ENCODE measurements at places on chromosomes 2 and 18.

DNA sequence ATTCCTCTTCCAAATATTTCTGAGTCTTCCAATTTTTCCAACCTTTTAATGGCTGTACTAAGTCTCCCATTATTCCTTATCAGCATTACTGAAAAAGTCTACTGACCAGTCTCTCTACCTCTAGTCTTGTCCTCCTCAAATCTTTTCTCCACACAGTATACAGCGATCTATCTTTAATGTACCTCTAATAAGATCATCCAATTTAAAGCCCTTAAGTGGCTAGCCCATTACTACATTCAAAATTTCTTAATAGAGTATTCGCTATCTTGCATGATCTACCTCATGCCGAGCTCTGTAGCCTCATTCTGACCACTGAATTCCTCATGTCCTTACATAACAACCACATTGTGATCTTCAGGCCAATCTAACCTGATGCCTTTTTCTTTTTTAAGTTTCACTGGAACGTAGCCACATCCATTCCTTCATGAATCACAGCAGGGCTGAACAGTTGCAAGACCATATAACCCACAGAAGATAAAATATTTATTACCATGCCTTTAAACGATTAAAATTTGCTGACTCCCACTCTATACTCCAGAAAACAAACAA lies 57.9 kb downstream of the SLC66A3 start:
- no peak for DNase-seq

DNA sequence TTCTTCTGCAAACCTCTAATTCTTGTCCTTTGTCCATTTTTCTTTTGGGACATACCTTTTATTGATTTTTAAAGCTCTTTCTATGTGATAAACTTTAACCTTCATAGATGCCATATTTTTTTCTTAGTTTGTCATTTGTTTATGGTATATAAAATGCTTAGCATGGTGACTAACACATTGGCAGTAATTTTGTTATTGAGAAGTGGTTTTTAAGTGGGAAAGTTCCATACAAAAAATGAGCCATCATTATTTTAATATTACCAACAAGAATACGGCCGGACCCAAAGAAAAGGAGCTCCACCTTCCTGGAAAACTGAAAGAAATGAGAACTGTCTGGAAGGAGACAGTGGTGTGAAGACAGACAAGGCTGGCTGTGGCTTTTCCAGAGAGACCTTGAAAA lies 270.1 kb upstream of the SIX2 start:
- no peak for DNase-seq

GRCh38 chr2:145777914-145778313 lies 1258.0 kb upstream of the ZEB2 start:
- no peak for DNase-seq

DNA sequence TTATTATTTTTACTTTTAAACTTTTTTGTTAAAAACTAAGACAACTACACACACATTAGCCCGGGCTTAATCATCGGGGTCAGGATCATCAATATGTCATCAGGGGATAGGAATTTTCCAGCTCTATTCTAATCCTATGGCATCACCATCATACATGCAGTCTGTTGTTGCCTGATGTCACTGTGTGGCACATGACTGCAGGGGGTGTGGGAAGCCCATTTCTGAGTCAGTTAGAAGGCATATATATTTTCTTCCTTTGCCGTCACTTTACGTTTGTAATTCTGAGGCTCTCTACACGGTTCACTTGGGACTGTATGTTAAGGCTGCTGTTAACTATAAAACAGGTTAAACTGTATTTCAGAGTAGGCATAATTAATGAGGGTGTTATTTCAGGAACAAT lies 144.4 kb upstream of the ITGA6 start:
- no peak for DNase-seq

DNA sequence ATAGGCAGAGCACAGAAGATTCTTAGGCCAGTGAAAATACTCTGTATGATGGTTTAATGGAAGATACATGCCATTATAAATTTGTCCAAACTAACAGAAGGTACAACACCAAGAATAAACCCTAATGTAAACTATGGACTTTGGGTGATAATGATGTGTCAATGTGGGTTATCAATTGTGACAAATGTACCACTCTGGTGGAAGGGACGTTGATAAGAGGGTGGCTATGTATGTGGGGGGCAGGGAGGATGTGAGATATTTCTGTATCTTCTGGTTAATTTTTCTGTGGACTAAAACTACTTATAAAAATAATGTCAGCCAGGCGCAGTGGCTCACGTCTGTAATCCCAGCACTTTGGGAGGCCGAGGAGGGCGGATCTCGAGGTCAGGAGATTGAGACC lies 86.2 kb downstream of the HNRNPLL start:
- DNase-seq = no peak

DNA sequence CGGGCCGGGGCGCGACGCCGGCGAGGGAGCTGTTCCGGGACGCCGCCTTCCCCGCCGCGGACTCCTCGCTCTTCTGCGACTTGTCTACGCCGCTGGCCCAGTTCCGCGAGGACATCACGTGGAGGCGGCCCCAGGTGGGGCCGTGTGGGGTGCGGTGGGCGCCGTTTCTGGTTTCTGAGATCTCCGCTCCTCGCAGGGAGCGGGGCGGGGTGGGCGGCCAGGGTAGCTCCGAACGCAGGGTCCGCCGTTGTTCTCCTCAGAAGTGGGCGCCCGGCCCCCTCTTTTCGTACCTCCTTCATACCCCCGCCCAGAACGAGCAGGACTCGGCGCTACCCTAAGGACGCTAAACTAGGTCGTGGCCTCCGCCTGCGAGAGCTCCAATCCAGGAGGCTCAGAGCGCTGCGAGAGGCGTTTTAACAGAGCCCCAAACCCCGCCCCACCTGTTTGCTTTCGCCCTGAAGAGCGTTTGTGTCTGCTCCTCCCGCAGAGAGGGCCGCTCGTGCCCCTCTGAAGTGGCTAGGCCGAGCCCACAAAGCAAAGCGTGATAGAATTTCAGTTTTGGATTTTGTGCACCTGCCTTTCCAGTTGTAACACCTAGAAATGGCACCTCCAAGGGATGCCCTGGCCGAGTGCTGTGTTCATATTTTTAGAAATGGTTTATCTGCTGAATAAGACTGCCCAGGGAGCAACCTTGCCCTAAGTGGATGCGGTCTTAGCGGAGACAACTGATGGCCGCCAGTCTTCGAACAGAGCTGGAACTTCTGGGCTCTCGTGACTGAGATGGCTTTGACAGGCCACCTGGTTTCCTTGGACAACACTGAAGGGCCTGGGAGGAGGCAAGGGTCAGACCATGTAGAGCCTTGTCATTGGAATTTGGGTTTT lies 626 bp downstream of the CAPN10 start:
- peak; percentile 46 for DNase-seq

GRCh38 chr2:223050188-223050587 lies 1.8 kb upstream of the KCNE4 start:
- DNase-seq = no peak

GRCh38 chr2:169667583-169667982 lies 26.6 kb downstream of the CFAP210 start:
- peak; percentile 15 for DNase-seq

GRCh38 chr18:74196220-74197119 lies 48.1 kb downstream of the TIMM21 start:
- DNase-seq = peak; percentile 67

DNA sequence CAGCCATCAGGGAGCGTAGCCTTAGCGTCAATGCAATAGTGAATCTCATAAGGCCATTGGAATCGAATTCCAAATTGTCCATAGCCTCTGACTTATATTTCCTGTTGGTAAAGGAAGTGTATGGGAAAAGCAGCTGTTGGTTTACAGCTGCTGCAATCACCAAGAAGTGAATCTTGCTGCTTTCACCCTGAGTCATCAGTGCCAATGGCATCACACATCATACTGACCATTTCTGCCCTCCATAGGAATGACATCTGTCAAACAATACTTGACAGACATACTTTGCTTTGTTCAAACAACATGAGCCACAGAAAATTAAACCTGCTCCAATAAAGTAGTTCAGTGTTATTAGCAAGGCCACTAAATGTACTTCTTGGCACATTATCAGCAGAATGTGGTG lies 111.2 kb upstream of the KLHL29 start:
- DNase-seq = no peak

GRCh38 chr2:19835781-19836281 lies 66.0 kb downstream of the TTC32 start:
- no peak for DNase-seq

GRCh38 chr2:67137699-67138098 lies 259.4 kb upstream of the ETAA1 start:
- no peak for DNase-seq

GRCh38 chr18:41587976-41588375 lies 367.1 kb upstream of the PIK3C3 start:
- DNase-seq = no peak

- DNase-seq = no peak
These were observed 46.7 kb upstream of the HS6ST1 start for GRCh38 chr2:128365217-128365905.

DNA sequence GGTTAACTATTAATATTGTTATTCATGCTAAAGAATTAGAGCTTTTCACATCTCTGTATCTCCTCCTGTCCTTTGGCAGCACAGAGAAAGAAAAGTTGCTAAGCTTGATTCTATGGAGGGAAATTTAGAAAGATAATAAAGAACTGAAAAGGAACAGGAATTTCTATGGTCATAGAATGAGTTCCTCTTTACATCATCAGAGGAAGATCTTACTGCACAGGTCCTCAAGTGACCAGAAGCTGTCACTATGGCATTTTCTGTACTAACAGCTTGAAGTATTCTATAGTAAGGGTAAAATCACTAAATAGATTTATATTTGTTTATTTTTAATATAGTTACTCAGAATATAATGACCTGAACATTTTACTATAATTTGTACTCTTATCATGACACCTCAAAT lies 6.0 kb upstream of the PRKD3 start:
- no peak for DNase-seq

GRCh38 chr2:1767939-1768691 lies 23.8 kb upstream of the PXDN start:
- DNase-seq = no peak

DNA sequence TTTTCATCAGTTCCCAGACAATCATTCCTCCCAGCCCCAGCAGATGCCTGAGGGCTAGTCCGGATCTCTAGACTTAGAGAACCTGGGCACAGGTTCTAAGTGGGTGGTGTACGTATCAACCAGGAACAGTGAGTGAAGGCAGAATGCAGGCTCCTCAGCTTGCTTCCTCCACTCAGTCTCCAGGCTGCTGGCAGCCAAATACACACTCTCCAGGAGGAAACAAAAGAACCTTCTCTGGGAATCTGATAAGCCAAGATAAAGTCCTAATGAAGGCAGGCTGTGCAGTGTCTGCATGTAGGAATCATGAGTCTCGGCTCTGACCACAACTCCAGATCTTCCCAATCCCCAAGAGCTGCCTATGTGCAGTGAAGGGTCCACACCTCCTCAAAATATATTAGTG lies 245.7 kb downstream of the SP3 start:
- no peak for DNase-seq

- DNase-seq = no peak
These were observed 38.0 kb downstream of the CYP1B1 start for GRCh38 chr2:38037757-38038621.

GRCh38 chr2:120360307-120360855 lies 14.4 kb downstream of the INHBB start:
- no peak for DNase-seq

DNA sequence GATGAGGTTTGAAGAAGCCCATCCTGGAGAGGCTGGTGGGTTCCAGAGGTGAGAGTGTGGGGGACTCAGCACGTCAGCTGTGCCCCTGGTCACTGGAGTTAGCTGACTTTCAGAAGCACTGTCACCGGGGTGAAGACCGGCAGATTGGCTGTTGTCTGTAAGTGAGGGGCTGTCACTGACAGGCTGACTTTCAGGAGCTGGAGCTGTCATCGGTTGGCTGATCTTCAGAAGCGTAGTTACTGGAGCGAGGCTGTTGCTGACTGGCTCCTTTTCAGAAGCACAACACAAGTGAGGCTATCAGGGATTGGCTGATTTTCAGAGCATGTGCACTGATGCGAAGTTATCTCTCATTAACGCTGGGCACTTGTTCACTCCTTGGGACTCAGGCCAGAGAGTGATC lies 738.4 kb upstream of the ID2 start:
- no peak for DNase-seq

GRCh38 chr18:10470429-10470828 lies 16.0 kb downstream of the APCDD1 start:
- no peak for DNase-seq

- no peak for DNase-seq
These were observed 17.5 kb downstream of the PECR start for GRCh38 chr2:216064014-216064630.

DNA sequence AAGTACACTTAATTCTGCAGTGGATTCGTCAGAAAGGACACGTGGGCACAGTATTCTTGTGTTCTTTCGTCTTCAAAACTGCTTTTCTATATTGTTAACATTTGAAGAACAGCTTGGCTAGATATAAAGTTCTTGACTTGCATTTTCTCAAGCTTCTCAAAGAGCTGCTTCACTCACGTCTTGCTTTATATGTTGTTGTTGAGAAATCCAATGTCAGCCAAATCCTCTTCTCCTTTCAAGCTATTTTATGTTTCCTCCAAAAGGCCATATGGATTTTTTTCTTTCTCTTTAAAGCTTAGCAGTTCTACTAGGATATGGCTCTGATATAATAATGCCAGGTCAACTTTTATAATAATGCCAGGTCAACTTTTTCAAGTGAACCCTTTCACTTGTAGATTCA lies 65.5 kb upstream of the CYP1B1 start:
- DNase-seq = no peak

DNA sequence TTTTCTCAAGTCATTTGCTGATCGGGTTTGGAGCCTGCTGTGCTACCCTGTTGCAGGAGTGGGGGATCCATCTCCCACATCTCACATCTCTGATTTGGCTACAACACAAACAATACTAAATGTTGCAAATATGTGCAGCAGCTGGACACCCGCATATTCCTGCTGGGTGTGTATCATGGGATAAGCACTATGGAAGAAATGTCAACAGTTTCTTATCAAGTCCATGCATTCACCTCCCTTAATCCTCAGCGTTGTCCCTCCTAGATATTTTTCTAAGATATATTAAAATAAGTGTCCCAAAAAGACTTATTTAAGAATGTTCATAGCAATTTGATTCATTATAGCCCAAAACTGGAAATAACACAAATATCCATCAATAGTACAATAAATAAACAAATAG lies 303.7 kb downstream of the TRIB2 start:
- DNase-seq = no peak

- no peak for DNase-seq
These were observed 7.1 kb upstream of the CERS6 start for GRCh38 chr2:168448980-168449379.

DNA sequence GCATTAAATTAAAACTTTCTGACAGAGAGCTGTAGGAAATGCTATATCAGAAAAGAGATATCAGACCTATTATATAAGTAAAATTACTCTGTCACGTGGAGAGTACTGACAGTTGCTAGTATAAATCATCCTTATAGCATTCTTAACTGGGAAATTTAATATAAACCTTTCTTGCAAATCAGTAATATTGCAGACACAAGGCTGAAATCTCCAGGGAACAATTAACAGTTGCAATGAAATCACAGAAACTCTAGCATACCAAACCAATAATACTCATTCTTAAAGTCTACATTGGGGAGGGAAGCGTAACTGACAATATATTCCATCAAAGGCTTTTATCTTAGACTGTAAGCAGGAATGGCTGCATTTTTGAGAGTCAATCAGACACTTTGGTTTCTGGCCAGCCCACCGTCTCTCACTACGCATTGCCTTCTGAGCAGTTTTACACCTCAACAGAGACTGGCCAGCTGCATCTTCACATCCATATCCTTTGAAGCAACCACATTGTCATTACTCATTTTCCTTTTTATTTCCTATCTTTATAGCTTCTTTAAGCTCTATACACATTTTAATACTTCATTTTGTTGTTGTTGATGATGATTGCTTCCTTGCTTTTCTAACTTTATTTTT lies 536.0 kb upstream of the CDH2 start:
- no peak for DNase-seq

Data from CD4-positive, alpha-beta T cell treated with Interleukin-4 for 1 hour (primary cell).